ENCODE measurements at places on chromosomes 3 and 15.

GRCh38 chr3:47782446-47783308 lies 984 bp upstream of the SMARCC1 start:
- DNase-seq = no peak

GRCh38 chr3:194005930-194006501 lies 129.9 kb upstream of the HES1 start:
- no peak for DNase-seq

DNA sequence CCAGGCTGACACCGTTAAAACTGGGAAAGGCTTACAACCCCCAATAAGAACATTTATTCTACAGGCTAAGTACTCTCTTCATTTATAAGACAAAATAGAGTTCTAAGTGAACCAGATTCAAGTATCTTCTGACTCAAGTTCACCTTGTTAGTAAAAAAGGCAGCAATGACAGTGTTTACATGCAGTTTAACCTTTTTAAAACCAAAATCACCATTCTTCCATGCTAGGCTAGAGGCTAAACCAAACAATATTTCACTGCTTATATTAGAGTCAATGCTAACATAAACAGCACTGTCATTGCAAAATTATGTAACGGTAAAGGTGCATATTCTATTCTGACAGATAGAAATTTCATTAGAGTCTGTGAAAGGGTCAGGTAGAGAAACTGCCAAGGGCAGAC lies 118.0 kb downstream of the FBN1 start:
- DNase-seq = no peak

GRCh38 chr3:124313621-124314020 lies 321.7 kb upstream of the ROPN1 start:
- DNase-seq = no peak

- DNase-seq = no peak
These were observed 40.6 kb upstream of the RBMS3 start for GRCh38 chr3:29240248-29240647.

Data from cortex of kidney (tissue), 1 donor.